ENCODE measurements at places on chromosomes 2 and 18.

DNA sequence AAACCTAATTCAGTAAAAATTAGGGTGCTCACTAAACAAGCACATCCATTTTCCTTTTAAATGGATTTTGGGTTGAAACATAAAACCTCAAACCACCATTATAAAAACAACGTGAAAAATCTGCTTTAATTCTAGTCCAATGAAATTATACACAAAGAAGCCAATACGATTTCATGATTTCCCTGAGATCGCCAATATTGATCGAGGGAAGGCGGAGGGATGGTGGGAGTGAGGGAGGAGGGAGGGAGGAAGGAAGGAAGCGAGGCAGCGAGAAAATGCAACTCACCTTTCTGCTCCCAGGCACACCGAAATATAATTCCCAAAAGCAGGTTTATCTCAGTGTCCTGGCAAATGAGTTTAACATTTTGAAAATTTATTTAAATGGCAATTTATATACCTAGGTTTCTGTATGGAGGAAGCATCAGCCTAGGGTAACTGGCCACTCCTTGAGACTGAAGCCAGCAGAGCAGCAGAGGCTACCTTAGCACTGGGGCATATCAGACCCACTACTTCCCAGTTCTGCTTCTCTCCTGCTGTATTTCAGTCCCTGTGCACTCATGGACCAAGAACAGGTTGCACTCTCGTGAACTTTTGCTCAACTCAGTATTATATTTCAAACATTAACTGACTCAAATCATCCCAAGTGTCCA lies 2.3 kb upstream of the ONECUT2 start:
- DNase-seq, result no peak

DNA sequence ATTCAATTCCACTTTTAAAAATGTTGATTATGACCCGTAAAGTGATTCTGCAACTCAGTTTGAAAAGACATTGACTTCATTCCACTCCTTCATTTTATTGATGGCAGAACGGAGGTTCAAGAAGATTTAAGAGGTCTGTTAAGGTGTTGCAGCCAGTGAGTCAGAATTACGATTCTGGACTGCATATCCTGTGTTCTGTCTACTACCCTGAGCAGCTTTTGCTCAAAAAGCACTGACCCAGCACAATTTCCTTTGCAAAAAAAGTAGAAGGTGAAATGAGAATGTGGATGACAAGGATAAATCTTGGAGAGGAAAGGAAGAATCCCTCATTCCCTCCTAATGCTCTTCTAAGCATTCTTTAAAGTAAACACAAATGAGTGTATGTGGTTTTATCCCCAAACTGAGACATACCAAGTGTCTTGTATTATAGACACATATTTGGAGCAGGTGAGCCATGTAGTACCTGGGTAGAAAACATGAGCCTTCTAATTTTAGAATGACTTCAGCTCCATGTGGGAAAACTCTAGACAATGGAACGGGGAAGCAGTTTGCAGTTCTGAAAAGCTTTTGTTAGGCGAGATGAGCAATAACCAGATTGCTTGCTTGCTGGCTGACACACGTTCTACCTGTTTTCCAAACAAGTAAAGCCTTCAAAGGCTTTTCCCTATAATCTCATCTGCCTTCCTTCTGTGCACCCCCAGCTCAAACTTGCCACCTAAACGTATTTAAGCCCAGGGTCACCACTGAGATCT lies 44.7 kb downstream of the TGFA start:
- no peak for DNase-seq

GRCh38 chr2:62176801-62177200 lies 19.1 kb upstream of the B3GNT2 start:
- no peak for DNase-seq

GRCh38 chr18:58416704-58417683 lies 211.9 kb downstream of the ALPK2 start:
- DNase-seq, result no peak

- no peak for DNase-seq
Measured at GRCh38 chr2:239803766-239804115, 221.4 kb downstream of the NDUFA10 start.

- no peak for DNase-seq
Measured at GRCh38 chr18:25560369-25560768, 208.4 kb upstream of the ZNF521 start.

GRCh38 chr2:143705108-143705707 lies 576.0 kb downstream of the ARHGAP15 start:
- DNase-seq, result peak; percentile 4

GRCh38 chr2:52475590-52475989 lies 1292.0 kb upstream of the CHAC2 start:
- DNase-seq, result no peak

GRCh38 chr2:76567478-76567877 lies 856.8 kb upstream of the GCFC2 start:
- no peak for DNase-seq

- no peak for DNase-seq
Measured at GRCh38 chr2:226050822-226051221, 651.3 kb downstream of the NYAP2 start.

DNA sequence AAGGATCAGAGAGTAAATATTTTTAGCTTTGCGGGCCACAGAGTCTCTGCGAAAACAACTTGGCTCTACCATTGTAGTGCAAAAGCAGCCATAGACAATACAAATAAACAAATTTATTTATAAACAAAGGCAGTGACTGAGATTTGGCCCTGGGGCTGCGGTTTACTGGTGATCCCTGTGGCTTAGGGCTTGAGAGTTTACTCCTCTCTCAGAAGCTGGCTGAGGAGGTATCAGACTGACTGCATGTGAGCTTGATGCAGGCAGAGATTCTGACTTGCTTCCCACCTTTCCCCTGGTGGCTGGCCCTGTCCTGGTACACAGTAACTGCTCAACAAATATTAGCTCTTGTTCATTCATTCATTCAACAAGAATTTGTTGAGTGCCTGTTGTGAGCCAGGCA lies 81.5 kb downstream of the PRKCE start:
- no peak for DNase-seq

DNA sequence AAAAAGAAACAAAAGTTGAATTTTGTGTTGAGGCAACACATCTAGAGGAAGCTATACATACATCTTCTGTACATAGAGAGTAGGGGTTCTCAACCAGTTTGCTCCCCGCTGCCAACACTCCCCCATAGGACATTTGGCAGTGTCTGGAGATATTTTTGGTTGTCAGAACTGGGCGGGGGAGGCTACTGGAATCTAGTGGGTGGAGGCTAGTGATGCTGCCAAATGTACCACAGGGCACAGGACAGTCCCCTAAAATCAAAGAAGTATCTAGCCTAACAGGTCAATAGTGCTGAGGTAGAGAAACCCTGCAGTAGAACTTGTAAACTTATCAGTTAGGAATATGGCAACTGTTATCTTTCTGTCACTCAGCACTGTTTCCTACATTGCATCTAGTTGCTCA lies 21.3 kb downstream of the ADAM23 start:
- DNase-seq, result no peak

- DNase-seq, result no peak
Measured at GRCh38 chr2:223835701-223836532, 1.5 kb downstream of the AP1S3 start.

DNA sequence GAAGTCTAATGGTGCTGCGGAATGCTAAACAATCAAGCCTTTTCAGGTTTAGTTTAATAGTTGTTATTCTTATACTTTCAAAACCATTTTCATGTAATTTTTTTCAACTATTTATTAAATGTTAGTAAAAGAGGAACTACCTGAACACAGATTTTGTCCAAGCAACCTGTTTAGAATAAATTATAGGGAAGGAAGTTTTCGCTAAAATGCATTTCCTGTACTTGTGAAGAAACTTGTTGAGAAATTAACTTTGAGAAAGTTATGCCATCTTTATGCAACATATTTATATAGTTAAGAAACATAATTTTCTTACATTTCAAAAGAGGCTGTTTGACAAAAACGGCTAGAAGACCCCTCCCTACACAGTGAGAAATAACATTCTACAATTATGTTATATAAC lies 16.6 kb downstream of the MAP4K4 start:
- no peak for DNase-seq

- no peak for DNase-seq
Measured at GRCh38 chr2:175612280-175612679, 389.8 kb downstream of the LNPK start.
